ENCODE measurements at places on chromosomes 2 and 18. TPM values are rescaled to one million over a fixed set of nuclear protein-coding genes. Genes with fewer than 3 reads are reported as not detected.

The DCDC2C gene
- under 0.01 TPM for total RNA-seq

The ARMC9 gene
- total RNA-seq, result 19.9 TPM

The FAM110C gene
- 0.28 TPM for total RNA-seq

The ASAP2 gene
- total RNA-seq, result 59.6 TPM

The FIGN gene
- 0.23 TPM for total RNA-seq

DNA sequence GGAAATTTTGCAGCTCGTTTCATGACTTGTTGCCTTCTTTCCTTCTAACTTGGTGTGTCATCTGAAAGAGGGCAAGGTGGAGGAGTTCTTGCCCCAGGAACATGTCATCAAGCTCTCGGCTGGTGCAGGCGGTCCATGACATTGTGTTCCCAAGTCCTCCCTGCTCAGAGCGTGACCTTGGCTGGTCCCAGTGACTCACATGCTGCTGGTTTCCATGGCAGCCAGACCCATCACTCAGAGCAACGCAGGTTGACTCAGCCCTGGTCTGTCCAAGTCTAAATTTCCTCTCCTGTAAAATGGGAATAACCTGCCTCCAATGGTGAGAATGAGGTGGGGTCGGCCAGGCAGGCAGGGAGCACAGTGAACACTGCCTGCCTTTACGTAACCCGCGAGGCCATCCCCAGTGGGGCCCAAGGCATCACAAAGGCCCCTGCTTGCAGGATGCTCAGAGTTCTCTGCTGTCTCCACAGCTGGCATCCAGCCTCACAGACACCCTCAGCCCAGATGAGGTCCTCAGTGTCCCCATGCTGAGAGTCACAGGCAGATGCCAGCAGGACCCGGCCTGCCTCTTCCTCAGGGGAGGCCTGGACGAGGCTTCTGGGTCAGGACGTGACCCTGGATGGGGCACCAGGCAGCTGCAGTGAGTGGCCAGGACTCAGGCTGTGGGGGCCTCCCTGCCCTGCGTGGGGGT lies 143.7 kb downstream of the TPO start:
- DNase-seq, result peak; percentile 79

DNA sequence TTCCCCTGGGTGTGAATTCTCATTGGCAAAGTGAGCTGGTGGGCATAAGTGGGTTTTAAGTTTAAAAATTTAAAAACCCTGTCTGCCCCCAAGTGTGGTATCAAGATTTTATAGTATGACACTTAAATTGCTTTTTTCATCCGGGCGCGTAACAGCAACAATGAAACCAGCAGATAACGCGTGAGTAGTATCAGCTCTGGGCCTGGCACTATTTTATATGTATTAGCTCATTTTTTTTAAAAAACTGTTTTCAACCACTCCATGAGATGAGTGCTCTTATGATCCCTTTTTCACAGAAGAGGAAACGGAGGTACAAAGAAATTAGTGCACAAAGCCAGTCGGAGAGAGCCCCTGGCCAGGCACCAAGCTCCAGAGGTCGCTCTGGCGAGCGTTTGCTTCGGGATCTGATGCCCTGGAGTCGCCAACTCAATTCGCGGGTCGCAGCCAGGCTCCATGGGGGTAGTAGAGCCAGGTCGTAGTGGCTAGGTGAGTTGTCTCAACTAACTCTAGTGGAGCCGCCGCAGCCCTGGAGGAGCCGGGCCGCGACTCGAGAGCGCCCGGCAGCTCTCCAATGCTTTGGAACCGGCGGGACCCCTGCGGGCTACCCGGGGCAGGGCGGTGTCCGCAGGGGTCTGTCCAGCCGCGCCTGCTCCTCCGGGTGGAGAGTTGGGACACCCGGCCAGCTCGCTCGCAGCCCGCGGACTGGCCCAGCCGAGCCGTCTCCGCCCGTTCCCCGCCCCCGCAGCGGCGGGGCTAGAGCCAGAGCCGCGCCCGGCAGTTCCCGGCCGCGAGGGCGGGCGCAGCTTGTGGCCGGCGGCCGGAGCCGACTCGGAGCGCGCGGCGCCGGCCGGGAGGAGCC lies at the start of gene IL1R1:
TSS of gene IL1R1 (plus strand) at position 777 of the 859 bp plus-strand sequence. CDS start 14,979 bp downstream, outside the sequence.
- peak; percentile 70 for DNase-seq

DNA sequence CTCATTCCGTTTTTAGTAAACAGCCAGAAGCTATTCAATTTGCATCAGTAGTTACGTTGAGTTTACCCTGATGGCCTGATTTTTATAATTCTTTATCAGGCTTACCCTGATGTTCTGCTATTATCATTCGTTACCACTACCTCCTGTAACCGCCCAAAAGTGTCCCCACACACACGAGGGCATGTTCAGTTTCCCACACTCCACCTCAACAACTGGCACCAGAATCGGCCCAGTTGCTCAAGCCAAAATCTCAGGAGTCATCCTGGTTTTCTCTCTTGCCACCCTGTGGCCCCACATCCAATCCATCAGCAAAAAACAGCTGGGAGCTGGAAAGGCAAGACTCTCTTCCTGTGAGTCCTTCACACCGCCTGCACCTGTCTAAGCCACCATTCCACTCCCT lies 102.9 kb upstream of the RAB6C start:
- DNase-seq, result no peak

DNA sequence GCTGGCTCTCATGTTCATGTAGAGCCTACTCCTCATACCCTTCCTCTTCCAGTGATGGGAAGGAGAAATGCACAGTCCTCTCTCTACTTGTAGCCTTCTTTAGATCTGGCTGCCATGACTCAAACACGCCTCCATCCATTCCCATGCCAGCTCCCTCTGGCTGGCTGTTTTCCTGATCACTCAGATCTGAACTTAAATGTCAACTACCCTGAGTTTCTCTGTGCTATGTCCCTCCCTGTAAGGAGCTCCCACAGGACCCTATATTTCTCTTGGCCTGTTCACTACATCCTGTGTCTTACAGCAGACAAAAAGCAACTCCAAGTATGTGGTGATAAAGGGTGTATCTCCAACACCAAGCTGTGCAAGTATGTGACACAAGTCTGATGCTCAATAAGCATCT lies 152.4 kb downstream of the TCF4 start:
- DNase-seq, result no peak

DNA sequence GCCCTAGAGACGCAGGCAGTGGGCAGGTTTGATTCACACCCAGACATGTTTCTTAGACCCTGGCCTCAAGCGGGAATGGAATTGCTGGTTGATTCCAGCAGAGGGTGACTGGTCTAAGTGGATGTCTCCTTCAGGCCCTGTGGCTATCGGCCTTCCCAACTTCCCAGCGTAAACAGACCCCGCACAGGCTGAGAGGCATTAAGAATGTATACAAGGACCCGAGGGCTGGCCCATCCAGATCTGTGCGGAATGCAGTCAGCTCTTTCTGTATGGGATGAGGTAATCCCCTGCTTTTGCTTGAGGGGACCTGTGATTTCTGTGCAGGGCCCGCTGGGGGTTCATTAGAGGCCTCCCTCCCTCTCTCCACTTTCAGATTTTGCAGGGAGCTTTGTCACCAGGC lies 6.5 kb downstream of the ACKR3 start:
- peak; percentile 54 for DNase-seq

GRCh38 chr2:16223161-16223840 lies 283.0 kb downstream of the MYCN start:
- no peak for DNase-seq

DNA sequence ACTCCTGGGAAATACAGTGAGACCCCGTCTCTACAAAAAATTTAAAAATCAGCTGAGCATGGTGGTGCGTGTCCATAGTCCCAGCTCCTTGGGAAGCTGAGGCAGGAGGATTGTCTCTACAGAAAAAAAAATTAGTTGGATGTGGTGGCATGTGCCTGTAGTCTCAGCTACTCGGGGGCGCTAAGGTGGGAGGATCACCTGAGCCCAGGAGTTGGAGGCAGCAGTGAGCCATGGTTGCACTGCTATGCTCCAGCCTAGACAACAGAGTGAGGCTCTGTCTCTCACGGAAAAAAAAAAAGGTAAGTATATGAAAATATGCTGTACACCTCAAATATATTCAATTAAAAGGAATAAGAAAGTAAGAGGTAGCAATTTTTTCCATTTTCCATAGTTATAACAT lies 92.5 kb upstream of the TGIF1 start:
- DNase-seq, result no peak

GRCh38 chr2:227862741-227863588 lies 8.5 kb upstream of the DAW1 start:
- peak; percentile 77 for DNase-seq

DNA sequence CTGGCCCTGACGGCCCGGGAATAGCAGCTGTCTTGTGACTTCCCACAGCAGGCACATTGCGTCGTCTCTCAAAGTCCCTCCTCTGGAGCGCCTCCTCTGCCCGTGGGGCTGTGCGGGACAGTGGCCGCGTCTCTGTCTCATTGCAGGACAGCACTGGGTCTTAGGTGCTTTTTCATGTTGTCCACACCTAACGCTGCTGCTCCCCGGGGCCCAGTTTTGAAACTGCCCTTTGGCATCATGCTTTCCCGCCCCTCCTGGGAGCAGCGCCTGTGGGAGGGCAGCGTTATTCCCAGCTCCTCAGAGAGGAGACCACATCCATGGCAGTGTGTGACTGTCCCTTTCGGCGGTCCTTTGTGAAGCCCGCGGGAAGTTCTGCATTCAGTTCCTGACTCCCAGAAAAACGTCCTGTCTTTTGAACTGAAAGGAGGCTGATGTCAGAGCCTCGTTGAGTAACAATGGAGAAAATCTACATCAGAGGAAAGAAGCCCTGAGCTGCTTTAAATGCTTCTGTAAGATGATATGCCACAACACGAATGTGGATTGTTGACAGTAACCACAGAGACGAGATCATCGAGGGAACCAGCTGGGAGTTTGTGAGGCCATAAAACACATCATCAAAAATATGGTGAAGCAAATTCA lies 226.0 kb downstream of the FAM210A start:
- peak; percentile 72 for DNase-seq

GRCh38 chr2:20452551-20452950 lies 5.7 kb downstream of the RHOB start:
- DNase-seq, result peak; percentile 84

- no peak for DNase-seq
Observed at GRCh38 chr18:24465486-24465885, 5.0 kb downstream of the HRH4 start.

- peak; percentile 26 for DNase-seq
Observed at GRCh38 chr2:152483276-152484063, 148.5 kb downstream of the FMNL2 start.

GRCh38 chr2:167712275-167712674 lies 535.1 kb downstream of the STK39 start:
- no peak for DNase-seq

DNA sequence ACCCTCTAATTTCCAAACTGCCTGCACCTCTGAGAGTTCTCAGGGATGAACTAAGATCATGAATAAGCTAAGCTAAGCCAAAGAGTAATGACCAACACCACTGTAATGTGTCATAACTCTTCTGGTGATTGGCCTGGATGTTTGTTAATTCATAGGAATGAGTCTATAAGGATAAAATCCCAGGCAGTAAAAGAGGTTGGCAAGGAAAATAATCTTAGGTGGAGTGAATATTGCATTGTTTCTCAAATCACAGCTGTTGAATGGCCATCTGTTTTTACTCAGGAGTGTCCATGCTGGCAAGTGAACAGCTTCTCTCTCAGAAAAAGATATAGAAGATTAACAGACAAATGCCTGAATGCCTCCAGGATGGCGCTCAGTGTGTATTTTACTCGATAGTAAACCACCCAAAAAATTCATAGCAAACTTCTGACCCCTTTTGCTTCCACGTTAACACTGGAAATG lies 60.8 kb upstream of the GLS start:
- DNase-seq, result no peak

DNA sequence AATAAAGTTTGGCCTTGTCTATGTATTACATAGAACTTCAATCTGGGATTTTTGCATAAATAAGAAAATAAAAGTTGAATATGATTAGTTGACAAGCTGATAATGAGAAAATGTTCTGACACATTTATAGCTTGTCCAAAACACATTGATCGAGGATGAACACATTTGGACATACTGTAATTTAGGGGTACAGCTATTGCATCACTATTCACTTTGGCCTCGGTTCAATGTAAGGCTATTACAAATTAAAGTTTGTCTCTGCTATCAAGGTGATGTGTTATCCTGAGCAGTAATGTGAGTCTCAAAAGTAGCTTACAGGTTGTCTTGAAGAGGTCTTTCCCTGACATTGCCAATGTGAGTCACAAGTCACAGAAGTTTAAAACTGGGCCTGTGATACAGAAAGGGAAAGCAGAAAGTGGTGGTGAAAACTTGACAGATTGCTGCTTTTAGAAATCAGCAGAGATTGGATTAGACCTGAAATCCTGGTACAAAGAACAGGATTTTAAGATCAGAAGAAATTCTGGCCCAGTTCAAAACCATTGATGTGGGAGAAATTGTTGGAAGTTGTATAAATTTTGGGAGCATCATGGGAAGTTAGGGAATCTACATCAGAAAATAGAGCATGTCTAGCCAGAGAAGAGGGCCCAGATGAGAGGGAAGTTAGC lies 674.1 kb downstream of the NYAP2 start:
- DNase-seq, result no peak

DNA sequence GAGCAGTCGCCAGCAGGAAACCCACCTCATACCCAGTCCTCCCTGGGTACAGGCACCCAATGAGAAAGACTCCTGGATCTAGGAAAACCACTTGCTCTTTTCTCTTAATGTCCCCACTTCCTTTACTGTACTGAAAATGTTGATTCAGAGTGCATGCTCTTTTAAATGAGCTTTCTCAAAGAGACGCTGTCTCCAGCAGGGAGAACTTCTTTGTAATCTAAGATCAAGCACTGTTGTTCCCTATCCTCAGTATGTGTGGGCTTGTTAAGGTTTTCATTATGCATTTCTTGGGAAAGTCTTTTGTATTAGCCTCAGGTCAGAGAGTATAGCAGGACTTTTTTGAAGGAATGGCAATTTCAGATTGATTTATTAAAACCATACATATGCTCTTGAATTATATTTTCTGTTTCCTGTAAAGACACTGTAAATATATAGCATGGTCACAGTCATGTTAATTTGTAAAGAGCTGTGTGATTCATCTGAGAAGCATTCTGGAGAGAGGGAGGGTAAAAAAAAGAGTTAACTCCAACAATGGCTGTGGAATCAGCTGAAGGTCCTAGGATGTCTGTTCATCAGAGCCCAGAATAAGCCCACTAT lies 178.1 kb downstream of the MGAT5 start:
- no peak for DNase-seq

DNA sequence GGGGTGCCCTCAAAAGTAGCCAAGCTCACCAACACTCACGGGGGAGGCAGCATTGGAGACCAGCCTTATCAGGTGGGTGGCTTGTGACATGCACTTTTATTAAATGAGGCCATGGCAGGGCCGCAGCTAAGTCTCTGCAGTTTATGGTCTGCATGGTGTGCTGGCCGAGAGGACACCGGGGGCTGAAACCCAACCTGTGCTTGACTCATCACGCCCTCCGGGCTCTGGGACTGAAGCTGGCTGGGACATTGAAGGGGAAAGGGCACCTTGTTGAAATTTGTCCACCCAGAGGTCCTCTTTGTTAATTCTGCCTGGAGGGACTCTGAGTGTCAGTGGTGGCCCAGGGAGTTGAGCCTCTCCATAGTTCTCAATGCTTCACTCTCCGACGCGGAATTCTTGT lies 17.7 kb upstream of the NTSR2 start:
- no peak for DNase-seq

DNA sequence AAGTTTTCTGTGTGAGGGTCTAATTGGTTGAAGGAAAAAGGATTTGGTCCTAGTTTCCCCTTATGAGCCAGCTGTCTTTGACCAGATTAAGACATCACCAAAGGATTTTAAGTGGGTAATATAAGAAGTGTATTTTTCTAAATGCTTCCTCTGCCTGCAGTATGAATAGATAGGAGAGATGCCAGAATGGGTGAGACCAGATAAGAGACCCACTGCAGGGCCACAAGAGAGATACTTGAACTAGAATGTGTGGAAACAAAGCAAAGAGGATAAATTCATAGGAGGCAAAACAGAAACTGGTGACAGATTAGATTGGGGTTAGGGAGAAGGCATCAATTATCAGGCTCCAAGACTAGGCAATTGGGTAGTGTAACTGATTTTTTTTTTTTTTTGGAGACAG lies 1.1 kb upstream of the HDHD2 start:
- DNase-seq, result no peak

Measured in dermis blood vessel endothelial cell (primary cell).